Tibial nerve (tissue), 4 donors: ENCODE measurements at places on chromosomes 7 and 10. TPM values are rescaled to one million over a fixed set of nuclear protein-coding genes. Genes with fewer than 3 reads are reported as not detected.
A peak's percentile ranks its signal among the peaks of the same experiment; 100 is the strongest.

DNA sequence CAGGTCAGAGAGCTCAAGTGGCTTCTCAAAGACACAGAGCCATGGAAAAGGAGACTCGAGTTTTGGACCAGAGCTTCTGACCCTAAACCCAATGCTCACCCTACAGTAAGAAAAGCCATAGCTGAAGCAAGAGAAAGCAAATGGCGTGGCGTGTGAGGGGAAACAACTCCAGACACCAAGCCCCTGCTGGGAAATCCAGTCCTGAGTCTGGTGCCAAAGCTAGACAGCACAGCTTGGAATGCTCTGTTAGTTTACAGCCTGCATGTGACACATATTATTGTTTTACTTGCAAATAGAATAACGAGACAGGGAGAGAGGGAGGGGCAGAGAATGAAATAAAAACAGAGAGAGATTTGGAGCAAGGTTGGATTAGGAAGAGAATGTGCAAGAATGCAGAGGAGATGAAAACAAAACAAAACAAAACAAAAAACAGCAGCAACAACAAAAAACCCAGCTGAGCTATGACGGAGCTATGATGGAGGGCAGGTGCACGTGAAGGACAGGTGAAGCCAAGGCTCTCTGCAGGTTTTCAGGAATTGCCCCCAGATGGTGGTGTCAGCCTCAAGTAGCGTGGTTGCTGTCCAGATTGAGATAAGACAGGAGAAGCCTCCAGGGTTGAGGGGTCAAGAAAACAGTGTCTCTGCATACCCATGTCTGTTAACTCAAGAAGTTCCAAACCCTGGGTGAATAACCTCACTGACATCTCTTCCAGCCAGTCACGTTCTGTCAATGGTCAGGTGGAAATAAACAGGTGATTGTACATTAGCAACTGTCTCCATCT is 69.7 kb upstream of the LRRC18 start:
- no peak overlapping the region for H3K4me3 ChIP-seq
- H3K27me3 ChIP-seq = no peaks in the 10 kb centered on the region
- H3K27ac ChIP-seq = no peak overlapping the region
- peaks cover 6% of the 10 kb centered on the region for H3K4me1 ChIP-seq
- no peak for DNase-seq
- H3K36me3 ChIP-seq = no peaks in the 10 kb centered on the region

Gene KNDC1
- 3.9 TPM for total RNA-seq

GRCh38 chr7:139714163-139714901 is 63.5 kb downstream of the HIPK2 start:
- H3K36me3 ChIP-seq = peaks cover 17% of the 10 kb centered on the region
- H3K4me3 ChIP-seq = no peak overlapping the region
- H3K27ac ChIP-seq = peak overlapping the region; percentile 34

Gene GIMAP6
- total RNA-seq = 31.9 TPM

Gene HERPUD2
- 36.8 TPM for total RNA-seq

DNA sequence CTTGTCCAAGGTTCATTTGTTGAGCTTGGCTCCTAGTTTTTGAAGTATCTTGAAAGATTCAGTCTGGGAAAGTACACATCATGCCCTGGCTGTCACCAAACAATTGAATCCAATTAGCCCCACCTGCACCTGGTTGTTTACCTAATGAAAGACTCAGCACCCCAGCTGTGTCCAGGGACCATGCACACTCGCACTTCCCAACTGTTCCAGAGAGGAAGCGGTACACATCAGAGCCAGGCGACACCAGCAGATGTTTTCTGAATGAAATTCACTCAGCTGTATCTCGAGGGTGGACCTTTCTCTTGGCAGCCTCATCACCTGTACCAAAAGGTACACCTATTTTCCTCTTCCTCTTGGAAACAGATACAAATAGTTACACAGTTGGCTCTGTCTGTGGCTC is 216.4 kb upstream of the LRGUK start:
- peaks cover 13% of the 10 kb centered on the region for H3K36me3 ChIP-seq
- H3K27ac ChIP-seq = no peak overlapping the region
- no peaks in the 10 kb centered on the region for H3K27me3 ChIP-seq
- no peak overlapping the region for H3K4me3 ChIP-seq
- H3K4me1 ChIP-seq = no peaks in the 10 kb centered on the region
- DNase-seq = no peak

GRCh38 chr7:92837000-92837749 is 802 bp upstream of the CDK6 start:
- DNase-seq = no peak
- no peaks in the 10 kb centered on the region for H3K27me3 ChIP-seq
- peak overlapping the region; percentile 92 for H3K4me3 ChIP-seq
- H3K4me1 ChIP-seq = peaks cover 15% of the 10 kb centered on the region

- no peaks in the 10 kb centered on the region for H3K27me3 ChIP-seq
- H3K4me1 ChIP-seq = no peaks in the 10 kb centered on the region
Observed at GRCh38 chr10:46052057-46052790, 6.2 kb upstream of the MSMB start.

GRCh38 chr7:4172883-4173282 is 509.2 kb upstream of the FOXK1 start:
- no peaks in the 10 kb centered on the region for H3K36me3 ChIP-seq
- no peak overlapping the region for H3K27ac ChIP-seq
- H3K4me3 ChIP-seq = no peak overlapping the region
- H3K4me1 ChIP-seq = no peaks in the 10 kb centered on the region

Gene ENKUR
- total RNA-seq = not detected

Gene CXCL12
- total RNA-seq = 35.0 TPM

- H3K4me3 ChIP-seq = no peak overlapping the region
- no peaks in the 10 kb centered on the region for H3K36me3 ChIP-seq
Observed at GRCh38 chr10:25159591-25159990, 15.2 kb upstream of the GPR158 start.

Gene DRGX
- total RNA-seq = not detected

GRCh38 chr7:31096877-31097258 is 44.8 kb downstream of the ADCYAP1R1 start:
- no peak overlapping the region for H3K27ac ChIP-seq
- H3K4me3 ChIP-seq = no peak overlapping the region
- peaks cover 13% of the 10 kb centered on the region for H3K27me3 ChIP-seq
- H3K4me1 ChIP-seq = no peaks in the 10 kb centered on the region
- no peak for DNase-seq

- no peak for DNase-seq
- no peak overlapping the region for H3K27ac ChIP-seq
- peak overlapping the region; percentile 61 for H3K4me3 ChIP-seq
- no peaks in the 10 kb centered on the region for H3K36me3 ChIP-seq
- H3K4me1 ChIP-seq = peaks cover 6% of the 10 kb centered on the region
Observed at GRCh38 chr10:11741608-11742007, 574 bp upstream of the ECHDC3 start.

DNA sequence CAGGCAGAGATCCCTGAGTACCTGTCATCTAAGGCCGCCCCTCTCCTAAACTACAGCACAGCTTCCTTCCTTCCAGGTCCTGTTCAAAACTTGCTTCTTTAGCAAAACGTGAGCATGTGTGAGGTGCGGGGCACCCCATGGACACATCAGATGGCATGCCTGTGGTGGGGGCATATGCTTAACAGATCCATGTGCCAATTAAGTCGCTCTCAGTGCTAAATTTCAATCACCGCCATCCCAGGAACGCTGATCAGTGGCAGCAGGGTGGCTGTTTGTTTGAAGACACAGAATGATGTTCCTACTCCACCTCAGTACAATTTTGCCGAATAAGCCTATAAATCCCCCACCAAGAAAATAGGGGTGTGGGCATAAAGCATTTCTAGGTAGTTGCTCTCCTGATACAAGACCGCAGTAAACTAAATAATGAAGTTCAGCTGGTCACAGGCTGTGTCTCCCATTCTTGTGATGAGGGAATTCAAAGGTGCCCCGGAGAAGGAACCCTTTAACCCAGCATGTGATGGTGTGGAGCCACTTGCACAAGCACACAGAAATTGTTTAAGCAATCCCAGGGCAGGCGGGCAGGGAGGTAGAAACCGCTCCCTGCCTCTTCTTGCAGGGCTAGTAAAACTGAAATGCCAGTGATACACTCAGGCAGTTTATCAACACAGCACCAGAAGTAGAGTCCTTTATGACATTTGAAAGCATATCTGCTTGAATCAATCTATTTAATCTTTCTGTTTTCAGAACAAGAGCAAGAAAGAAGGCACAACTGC is 205.7 kb downstream of the SORCS1 start:
- H3K4me1 ChIP-seq = peaks cover 27% of the 10 kb centered on the region
- no peak for DNase-seq
- H3K36me3 ChIP-seq = no peaks in the 10 kb centered on the region
- H3K4me3 ChIP-seq = no peak overlapping the region
- no peaks in the 10 kb centered on the region for H3K27me3 ChIP-seq

GRCh38 chr10:131737543-131738395 is 163.0 kb upstream of the PPP2R2D start:
- H3K36me3 ChIP-seq = no peaks in the 10 kb centered on the region
- no peak for DNase-seq
- no peak overlapping the region for H3K27ac ChIP-seq
- H3K27me3 ChIP-seq = no peaks in the 10 kb centered on the region
- H3K4me1 ChIP-seq = no peaks in the 10 kb centered on the region

GRCh38 chr10:5500910-5501309 is 1.5 kb upstream of the CALML5 start:
- H3K27me3 ChIP-seq = no peaks in the 10 kb centered on the region
- H3K4me1 ChIP-seq = no peaks in the 10 kb centered on the region
- H3K4me3 ChIP-seq = no peak overlapping the region

DNA sequence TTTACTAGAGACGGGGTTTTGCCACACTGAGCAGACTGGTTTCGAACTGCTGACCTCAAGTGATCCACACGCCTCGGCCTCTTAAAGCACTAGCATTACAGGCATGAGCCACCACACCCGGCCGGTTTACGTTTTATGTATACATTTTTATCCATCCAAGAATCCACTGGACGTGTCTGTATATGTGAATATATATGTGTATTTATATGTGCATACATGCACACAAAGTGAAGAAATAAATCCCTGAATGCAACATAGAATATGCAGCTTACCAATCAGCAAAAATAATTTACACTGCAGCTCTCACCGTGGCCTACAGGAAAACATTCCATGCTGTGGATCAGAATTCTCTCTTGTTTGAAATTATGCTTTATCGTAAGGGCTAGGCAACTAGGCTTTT is 23.3 kb downstream of the DCLRE1C start:
- H3K4me1 ChIP-seq = no peaks in the 10 kb centered on the region
- no peak overlapping the region for H3K27ac ChIP-seq
- DNase-seq = no peak
- H3K4me3 ChIP-seq = no peak overlapping the region
- no peaks in the 10 kb centered on the region for H3K36me3 ChIP-seq
- H3K27me3 ChIP-seq = no peaks in the 10 kb centered on the region
